GM19239 (cell line): ENCODE measurements at places on chromosomes 5 and 9.

DNA sequence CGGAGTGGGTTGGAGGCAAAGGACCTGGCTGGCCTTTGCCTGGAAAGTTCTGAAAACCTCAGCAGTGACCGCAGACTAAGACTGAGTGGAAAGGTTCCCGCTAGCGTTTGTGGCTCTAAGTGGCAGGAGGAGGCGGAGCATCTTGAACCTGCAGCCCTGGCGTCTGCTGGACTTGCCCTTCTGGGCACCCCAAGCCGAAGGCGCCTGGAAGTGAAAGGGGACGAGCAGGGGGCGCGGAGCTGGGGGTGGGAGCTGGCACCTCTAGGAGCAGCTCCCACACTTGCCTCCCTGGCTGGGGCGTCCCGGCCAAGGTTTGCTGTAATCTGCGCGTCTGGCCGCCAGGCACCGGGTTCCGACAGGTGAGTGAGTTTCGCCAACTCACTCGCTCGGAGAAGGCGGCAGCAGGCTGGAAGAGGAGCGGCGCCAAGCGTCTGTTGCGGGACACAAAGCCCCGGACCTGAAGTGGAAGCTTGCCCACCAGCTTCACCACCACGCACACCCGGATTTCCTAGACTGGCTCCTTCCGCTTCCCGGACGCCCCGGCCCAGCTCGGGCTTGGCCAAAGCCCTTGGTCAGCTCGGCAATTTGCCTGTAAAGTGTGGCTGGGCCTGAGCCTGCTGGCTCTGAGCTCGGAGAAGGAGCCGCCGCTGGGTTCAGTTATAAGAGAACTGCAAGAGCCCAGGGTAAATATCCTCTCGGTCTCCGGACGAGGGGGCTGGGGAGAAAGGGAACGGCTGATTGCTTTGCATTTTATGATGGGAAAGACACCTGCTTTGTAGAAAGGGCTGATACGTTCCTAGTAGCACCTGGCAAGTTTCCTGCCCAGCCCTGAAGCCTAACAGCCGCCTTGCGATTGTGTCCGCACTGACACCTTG is at the start of gene GNA14:
Gene GNA14 (minus strand): TSS at position 89 of the 875 bp plus-strand sequence. CDS start 529 bp downstream, outside the sequence.
- no peak for DNase-seq

GRCh38 chr9:135403733-135404450 is 75.7 kb upstream of the PPP1R26 start:
- no peak for DNase-seq

DNA sequence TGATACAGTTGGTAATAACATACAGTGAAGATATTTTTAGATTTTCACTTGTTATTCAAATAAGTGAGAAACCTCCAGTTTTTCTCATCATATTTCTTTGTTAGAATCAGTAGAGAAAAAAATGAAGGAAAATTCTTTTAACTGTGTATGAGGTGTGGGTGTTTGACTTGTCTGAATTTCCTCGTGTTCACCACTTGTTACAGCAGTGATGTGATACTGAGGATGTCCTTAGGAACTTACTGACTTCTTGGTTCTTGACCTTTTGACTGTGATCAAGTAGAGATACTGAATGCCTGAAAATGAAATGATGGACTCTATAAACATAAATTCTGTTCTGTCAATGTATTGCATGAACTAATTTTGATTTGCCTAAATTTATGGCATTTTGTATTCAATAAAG is 10.7 kb downstream of the PBX3 start:
- no peak for DNase-seq

DNA sequence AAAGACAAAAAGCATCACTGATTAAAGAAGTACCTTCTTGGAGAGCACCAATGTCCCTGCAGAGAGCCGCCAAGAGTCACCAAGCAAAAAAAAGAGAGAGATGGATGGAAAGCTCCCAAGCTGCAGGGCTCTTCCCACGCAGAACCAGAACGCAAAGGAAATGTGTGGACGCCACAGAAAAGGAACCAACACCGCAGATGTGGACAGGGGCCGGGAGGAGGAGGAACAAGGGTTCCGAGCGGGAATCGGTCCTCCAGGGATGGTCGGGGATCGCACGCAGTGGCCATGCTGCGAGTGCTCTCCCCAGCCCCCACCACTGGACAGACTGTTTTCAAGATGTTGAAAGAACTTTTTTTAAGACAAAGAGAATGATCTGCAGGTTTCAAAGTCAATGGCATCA is 40.2 kb upstream of the ZNF354A start:
- DNase-seq: no peak

DNA sequence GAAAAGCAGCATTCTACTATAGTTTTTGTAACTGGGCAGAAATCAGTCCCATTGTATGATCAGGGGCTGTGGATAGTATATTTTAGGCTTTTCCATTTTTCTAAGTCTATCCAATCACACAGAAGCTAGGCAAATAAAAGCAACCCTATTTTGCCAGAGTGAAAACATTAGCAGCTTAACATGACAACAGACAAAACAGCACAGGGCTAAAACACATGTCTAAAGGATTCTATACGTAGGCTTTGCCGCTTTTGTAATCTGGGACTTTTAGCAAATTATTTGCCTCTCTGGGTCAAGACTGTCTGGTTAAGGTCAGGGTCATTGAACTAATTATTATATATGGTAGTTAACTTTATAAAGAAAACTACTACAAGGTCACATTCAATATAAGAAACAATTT is 4.2 kb downstream of the MARCHF3 start:
- no peak for DNase-seq

DNA sequence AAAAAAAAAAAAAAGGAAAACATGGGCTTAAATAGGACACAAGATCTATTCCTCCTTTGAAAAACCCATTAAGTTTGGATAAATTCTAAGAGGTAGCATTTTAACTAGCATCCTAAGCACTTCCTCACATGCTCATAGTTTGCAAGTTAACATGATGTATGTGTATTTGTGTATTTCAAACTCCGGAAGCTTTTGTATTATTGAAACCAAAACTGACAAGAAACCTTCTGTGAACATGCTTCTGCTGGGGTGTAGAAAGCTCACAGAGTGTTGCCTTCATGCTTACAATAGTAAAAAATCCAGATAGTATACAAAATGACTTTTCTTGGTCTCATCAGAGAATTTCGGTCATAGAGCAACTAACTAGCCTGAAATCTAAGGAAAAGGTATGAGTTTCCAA is 103.8 kb downstream of the SH3GL2 start:
- DNase-seq: no peak

DNA sequence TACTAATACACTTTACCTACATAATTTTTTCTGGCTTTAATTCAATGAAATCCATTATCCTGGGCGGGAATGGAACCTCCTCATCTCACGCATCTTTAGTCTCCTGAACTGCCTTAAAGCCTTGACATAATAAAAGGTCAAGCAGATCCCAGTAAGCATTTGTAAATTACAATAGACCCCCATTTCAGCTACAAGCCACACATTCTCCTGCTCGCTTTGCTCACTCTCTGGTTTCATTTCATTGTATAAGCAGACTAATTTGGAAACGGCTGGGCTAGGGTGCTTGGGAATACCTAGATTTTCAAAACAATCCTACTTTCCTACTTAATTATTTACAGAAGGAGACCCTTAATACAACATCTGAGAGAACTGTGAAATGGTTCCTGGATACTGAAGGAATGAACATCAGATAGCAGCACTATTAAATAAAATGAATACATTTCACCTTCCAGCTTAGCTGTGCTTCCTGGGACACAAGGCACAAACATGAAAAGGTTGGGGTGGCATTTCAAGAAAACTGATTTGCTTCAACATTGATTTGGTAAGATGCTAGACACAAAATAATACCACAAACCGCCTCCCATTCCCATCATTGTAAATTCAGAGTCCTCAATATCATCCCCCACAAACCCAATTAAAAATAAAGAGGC is 1.5 kb downstream of the JAKMIP2 start:
- DNase-seq: no peak

DNA sequence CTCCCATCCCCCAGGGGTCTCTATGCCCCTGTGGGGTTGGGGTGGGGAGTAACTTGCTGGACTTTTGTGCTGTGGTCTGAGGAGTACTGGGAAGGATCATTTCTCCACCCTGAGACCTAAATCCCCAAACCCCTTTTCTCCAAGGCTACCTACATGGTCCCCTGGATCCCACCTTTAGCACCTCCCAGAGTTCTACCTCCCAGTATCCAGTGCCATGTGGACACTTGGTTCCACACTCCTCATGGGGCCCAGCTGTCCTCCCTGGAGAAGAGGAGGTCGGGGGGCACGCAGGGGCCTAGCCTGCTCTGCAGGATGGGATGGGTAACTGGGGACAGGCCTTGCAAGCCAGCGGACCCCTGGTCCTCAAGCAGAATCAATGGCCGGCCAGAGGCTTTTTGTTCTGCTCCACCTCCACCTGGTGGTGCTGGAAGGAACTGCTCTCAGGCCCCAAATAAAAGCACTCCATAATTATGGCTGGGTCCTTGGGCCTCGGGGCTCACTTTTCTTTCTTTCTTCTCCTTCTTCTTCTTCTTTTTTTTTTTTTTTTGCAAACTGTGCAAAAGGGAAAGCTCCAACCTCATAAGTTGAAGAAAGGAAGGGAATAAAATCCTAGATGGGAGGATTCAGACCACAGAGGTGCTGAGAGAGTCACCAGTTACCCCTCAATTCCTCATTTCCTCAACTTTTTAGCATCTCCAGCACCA is 68.4 kb downstream of the PSD2 start:
- DNase-seq: peak; percentile 79

- DNase-seq: no peak
Observed at GRCh38 chr9:135332516-135332915, 147.1 kb upstream of the PPP1R26 start.

GRCh38 chr5:74672215-74672877 is 12.7 kb upstream of the HEXB start:
- DNase-seq: no peak

DNA sequence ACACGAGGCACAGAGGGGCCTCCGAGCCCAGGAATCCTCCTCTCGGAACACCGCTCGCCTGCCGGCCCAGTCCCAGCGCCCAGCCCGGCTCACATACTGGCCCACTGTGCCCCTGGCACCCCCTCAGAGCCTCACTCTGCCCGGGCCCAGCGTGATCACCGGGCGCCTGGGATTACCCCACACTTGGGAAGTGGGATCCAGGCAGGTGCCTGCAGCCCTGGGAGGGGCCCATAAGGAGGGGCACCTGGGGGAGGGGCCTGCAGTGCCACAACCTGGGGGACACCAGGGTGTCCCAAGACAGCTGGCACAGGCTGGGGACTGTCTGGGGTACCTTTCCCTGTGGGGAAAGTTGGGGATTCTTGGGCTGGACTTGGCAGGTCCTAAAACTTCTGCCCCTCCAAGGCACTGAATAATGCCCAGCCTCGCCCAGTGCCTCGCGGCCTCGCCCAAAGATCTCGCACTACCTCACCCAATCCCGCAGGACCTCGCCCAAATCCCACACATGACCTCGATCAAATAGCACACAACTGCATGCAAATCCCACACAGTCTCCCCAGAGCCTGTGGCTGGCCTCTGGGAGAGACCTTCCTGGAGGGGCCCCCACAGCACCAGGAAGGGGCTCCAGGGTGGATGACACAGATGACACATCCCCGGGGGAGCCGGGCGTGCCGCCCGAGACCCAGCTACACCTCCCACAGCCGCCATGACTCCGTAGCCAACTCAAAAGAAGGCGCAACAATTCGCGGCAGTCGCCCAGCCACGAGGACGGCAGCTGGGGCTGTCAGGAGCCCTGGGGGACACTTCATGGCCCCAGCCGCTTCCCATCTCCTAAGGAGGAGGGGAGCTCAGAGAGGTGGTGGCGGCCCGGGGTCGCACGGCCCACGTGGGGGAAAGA is 13.7 kb downstream of the NOTCH1 start:
- DNase-seq: no peak

DNA sequence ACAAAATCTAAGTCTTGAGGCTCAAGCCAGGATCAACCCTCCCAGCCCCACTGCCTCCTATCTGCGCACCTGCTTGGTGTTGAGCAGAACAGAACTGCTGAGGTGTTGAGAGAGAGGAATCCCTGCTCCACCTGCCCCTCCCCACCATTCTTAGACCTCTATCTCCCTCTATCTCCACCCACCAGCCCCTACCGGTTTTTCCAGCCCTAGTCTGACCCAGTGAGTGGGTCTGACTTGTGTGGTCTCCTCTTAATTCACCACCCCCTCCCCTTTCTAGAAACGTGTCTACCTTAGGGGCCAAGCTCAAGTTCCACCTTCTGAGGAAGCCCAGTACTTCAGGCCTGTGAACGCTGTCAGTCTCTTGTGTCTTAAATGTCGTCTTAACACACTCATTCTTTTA is 93.7 kb downstream of the ARHGAP26 start:
- DNase-seq: no peak

- DNase-seq: no peak
Observed at GRCh38 chr9:127555840-127556820, 55.9 kb upstream of the STXBP1 start.

GRCh38 chr5:32342656-32343055 is 29.9 kb upstream of the MTMR12 start:
- no peak for DNase-seq

- no peak for DNase-seq
Observed at GRCh38 chr9:33880211-33881089, 63.5 kb downstream of the UBE2R2 start.

- DNase-seq: no peak
Observed at GRCh38 chr5:66952153-66952552, 244.4 kb downstream of the CD180 start.

GRCh38 chr9:22097707-22098106 is 88.6 kb upstream of the CDKN2B start:
- DNase-seq: no peak

- DNase-seq: peak; percentile 60
Observed at GRCh38 chr9:137454145-137454596, 5.0 kb downstream of the NSMF start.

- no peak for DNase-seq
Observed at GRCh38 chr9:105309531-105309931, 65.1 kb downstream of the SLC44A1 start.

DNA sequence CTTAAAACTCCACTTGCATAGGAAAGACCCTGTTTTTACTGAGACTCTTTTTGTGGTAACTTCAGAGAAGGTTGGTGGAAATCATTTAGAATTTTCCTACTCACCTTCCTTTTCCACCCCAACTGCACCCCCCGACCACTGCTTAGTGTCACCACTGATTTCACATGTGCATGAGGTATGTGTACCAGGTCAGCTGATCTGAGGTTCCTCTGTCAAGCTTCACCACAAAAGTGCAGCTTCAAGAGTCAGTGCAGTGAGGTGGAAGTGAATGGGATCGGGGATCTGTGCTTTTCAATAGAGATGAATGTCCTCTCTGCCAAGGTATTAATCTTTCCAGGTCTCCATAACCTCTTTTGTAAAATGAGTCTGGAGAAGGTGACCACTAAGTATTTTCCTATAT is 260.5 kb upstream of the WWC1 start:
- DNase-seq: no peak

- DNase-seq: no peak
Observed at GRCh38 chr9:135993765-135994500, 32.8 kb upstream of the UBAC1 start.

GRCh38 chr5:55151923-55152842 is 7.8 kb upstream of the GPX8 start:
- DNase-seq: no peak

GRCh38 chr5:163506726-163507125 is 1.3 kb downstream of the MAT2B start:
- DNase-seq: no peak

DNA sequence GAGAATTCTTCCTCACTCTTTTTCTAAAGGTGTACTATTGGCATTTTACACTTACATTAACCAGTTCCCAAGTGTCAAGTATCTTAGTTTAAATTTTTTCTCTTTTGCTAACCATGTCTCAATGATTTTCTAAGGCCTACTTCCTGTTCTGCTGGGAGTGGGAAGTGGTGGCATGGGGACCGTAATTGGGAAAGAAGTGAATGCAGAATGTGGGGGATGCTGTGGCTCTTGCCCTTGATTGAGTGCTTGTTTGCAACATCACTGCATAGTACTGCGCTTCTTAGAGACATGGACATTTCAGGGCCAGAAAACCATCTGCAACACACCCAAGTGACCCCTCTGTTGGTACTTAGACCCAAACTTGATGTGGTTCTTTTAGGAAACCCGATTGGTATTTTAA is 32.8 kb downstream of the MRRF start:
- DNase-seq: no peak
